IPS DF 6.9 (cell line): ENCODE measurements at places on chromosomes 16 and 17.

- DNase-seq: no peak
Measured at GRCh38 chr16:12871784-12872183, 29.6 kb upstream of the SHISA9 start.

- no peak for DNase-seq
Measured at GRCh38 chr17:81877569-81877968, 6.4 kb upstream of the ARHGDIA start.

DNA sequence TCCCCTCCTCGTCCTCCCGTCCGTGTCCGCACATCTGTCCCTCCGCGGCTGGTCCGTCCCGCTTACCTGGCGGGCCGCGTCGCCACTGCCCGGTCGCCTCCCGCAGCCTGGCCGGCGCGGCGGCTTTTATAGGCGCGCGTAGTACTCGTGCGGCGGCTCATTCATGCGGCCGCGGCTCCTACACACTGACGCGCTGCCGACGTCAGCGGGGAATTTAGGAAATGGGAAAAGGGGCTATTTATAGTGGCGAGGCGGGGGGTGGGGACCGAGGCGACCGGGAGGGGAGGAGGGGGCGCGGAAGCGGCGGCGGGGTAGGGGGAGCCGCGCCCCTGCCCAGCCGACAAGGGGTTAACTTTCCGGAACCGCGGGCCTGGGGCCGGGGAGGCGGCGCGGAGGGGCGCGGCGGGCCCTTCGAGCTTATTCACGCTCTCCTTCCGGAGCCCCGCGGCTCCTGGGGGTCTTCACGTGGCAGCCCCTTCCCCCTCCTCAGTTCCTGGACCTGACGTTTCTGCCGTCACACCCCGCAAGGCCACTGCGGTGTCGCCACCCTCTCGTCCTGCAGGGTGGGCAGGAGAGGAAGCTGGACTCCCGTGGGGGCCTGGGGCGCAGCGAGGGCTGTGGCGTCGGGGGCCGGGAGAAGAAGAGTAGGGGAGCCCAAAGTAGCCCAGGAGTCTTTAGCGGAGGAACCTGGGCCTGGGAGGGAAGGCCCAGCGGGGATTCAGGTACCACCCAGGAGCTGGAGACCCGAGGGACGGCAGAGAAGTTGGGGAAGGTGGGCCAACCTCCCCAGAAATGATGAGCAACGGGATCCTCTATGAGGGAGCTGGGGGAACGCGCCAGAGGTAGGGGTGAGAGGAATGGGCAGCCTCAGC is 3.6 kb upstream of the HIC1 start:
- DNase-seq: no peak

DNA sequence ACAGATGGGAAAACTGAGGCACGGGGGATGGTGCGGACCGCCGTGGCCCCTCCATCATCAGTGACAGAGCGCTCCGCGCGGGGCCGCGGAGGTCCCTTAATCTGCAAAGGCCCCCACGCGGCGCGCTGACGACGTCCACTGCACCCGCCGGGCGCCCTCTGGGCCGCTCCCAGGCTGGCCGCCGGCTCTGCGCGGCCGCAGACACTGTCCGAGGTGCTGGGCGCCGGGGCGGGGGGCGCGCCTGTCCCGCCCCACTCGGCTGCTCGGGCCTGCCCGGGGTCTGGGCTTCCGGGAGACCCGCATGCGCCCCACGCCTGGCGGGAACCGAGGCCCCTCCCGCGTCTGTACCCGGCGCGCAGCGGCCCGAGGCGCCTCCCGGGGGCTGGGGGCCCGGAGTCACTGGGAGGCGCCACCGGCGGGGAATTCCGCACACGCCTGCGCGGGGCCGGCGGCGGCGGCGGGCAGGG is 550 bp upstream of the RNF213 start:
- DNase-seq: no peak
